ENCODE measurements at places on chromosomes 3 and 15.

DNA sequence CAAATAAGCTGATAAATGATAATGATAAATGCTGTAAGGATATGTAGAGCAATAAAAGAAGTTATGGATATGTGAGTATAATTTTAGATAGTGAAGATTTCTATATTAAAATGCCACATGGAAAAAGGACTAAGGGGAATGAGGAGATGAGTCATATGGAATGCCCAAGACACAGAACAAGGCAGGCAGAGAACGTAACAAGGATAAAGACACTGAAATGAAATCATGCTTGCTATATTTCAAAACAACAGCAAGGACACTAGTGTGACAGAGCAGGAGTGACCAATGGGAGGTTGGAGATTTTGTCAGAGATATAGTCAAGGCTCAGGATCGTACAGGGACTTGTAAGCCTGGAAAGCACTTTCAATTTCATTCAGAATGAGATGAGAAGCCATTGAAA, 621.5 kb upstream of the SEMA6D start:
- no peak for DNase-seq

DNA sequence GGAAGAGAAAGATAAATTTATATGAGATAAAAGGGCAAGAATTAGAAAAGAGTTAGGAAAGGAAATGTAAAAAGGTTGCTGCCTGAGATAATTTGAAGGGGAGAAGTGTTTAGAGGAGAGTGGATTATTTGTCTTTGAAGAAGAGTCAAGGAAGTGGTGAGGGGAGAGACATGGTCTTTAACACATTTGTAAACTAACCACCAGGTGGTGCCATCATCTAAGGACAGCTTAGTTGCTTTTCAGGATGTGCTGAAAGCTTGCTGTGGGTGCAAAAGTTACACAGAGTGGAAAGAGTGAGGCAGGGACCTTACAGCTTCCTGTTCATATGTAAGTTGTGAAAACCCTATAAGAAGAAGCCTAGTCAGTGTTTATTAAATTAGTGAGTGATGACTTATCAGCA, 114.1 kb upstream of the DNAJC19 start:
- DNase-seq = peak; percentile 1

GRCh38 chr3:172061724-172062184, 22.4 kb downstream of the FNDC3B start:
- no peak for DNase-seq

DNA sequence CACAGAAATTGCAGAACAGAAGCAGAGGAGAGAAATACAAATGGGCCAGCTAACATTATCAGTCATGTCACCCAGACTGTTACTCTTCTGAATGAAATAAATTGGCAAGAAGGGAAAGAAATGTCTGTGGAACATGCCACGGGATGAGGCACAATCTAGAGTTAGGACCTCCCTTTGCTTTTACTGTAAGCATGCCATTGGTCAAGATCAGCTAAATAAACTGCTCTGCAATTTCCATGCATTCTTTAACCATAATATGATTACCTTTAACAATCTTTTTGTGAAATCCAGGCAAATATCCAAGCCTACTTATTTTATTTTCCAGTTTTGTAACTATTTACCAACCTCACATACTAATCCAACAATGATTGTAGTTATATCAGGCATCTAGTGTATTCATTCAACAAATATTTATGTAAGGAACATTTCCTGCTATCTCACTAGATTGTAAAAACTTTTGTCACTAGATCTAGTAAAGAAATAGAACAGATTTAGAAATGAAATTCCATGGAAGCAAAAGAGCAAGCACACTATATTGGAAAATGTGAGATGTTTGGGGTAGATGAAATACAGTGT, 383.4 kb downstream of the MECOM start:
- no peak for DNase-seq

DNA sequence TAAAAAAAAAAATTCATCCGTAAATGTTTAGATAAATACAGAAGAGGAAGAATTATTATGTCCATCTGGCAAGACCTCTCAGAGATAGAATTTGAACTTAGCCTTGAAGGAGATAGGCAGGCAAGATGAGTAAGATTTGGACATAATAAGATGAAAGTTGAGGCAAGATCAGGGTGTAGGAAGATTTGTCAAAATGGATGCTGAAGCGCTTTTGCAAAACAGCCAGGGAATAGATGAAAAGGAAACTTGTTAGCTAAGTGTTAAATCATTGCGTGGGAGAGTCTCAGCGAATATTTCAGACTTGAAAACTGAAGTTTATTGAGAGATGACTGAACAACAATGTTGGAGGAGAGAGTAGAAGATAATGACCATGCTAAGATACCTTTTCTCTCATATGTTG, 7.2 kb downstream of the BRK1 start:
- no peak for DNase-seq

DNA sequence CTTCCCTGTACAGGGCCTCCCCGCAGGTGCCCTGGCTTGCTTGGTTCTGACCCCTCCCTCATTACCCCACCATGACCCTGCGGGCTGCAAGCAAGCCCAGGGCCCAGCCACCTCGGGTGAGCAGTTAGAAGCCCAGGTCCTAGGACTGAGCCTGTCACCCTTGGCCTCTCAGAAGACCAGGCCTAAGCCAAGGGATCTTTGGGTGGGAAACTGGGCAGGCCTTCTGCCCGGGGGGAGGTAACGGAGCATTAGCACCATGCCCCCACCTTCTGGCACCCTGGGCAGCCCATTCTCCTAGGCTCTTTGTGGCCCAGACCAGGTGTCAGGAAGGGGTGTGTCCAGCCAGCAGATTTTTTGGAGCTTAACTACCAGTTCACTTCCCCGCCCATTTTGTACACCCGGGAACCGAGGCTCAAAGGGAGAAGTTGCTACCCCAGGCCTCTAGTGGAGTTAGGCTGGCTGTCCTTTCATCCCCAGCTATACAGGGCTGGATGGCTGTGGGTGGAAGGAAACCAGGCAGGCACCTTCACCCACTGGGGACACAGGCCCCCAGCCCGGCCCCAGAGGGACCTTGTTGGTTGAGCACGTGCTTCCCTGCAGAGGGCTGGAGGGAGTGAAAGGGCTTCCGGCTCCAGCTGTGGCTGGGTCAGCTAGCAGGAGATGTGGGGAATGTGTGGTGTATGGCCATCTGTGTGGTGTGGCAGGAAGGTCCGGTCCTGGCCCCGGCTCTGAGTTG, 1.4 kb downstream of the CSK start:
- peak; percentile 60 for DNase-seq

- no peak for DNase-seq
Measured at GRCh38 chr15:93460717-93461116, 371.7 kb upstream of the RGMA start.

- DNase-seq = peak; percentile 58
Measured at GRCh38 chr3:189304465-189305351, 132.9 kb downstream of the TPRG1 start.

DNA sequence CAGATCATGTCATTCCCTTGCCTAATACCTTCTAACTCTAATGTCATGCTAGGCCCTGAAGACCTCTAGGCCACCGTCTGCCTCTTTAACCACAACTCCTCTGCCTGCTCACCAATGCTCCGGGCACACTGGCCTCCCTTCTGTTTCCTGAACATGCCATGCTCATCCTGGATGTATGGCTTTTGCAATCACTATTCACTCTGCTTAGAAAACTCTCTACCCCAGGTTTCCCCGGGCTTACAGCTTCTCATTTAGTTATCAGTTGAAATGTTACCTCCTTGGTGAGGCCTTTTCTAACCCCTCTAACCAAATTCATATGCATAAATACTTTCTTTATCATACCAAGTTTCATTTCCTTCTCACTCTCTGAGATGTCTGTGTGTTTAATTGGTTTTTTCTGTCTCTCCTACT, 727.8 kb upstream of the CFAP20DC start:
- no peak for DNase-seq

DNA sequence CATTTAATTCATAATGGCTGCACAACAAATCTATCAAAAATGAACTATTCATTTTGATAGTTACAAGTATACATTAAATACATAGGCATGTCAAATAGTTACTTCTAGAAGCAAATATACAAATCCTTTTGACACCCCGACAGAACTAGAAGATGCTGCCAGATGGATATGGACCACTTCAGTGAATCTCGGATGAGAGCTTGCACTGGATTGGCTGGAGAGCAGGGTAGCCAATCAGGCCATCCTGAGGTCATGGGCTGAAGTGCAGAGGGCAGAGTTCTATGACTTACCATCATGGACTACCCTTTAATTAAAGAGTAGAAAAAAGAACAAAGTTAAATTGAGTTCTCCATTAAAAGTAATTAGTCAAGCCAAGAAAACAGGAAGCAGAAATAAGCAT, 8.3 kb downstream of the CCNL1 start:
- DNase-seq = no peak

GRCh38 chr3:117165601-117166051, 456.0 kb downstream of the TUSC7 start:
- DNase-seq = peak; percentile 87

DNA sequence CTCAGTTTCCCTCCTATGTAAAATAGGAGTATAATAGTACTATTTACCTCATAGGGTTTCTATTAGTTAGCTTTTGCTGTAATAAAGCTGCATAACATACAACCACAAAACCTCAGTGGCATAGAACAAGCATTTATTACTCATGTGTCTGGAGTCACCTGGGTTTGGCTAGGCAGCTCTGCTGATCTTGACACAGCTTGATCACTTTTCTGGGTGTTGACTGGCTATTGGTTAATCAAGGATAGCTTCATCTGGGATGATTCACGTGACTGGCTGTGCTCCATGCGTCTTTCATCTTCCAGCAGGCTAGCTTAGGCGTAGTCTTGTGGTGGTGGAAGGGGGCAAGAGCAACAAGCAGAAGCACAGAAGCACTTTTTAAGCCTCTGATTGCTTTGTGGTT, 112.6 kb downstream of the SQOR start:
- DNase-seq = no peak

GRCh38 chr3:129121016-129121791, 400 bp downstream of the RAB43 start:
- DNase-seq = no peak

- no peak for DNase-seq
Measured at GRCh38 chr15:61499376-61499775, 270.3 kb upstream of the RORA start.

GRCh38 chr3:40333852-40334251, 24.3 kb downstream of the EIF1B start:
- no peak for DNase-seq

- DNase-seq = no peak
Measured at GRCh38 chr3:84820906-84821305, 137.9 kb upstream of the CADM2 start.

DNA sequence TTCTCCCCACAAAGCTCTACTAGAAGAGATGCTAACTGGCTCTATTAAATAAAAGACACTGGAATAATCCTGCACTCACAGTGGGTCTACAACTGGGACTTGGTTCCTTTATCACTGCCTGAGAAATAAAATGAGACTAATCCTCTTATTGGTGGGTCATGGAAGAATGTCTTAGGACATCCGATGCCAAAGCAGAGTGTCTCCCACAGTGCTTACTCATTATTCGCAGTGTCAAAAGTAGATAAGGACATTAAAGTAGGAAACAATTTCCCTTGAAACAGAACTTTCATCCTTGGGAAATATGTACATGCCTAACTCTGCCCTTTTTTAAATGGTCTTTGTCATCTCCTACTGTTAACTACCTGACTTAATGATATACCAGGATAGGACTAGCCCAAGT, 71.5 kb downstream of the GSK3B start:
- peak; percentile 20 for DNase-seq

DNA sequence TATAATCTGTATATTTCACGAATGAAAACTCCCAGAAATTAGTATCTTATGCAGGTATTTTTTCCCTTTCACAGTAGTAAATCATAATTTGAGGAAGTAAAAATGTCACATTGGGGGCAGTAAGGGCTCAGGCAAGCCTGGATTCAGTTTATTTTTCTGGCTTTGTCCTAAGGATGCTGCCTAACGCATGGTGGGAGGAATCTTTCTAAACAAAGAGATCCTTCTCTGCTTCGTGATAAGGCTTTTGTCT, 35.7 kb downstream of the DNASE1L3 start:
- DNase-seq = no peak

DNA sequence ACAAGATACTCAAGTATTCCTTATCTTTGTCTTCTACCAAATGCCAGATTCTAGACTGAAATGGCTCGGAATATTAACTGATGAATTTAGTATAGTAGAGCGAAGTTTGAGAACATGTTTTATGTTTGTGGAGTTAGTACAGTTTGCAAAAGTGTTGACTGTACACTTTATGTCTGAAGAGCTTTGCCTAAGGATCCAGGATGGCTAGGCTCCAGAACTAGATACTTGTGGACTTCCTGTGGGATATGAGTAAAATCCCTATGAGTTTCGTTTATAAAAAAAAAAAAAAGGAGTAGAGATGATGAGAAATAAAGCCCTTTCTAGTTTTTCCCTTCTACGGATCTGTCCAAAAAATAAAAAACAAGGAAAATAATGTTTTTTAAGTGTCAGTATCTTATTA, 96.7 kb downstream of the TP63 start:
- DNase-seq = peak; percentile 31

DNA sequence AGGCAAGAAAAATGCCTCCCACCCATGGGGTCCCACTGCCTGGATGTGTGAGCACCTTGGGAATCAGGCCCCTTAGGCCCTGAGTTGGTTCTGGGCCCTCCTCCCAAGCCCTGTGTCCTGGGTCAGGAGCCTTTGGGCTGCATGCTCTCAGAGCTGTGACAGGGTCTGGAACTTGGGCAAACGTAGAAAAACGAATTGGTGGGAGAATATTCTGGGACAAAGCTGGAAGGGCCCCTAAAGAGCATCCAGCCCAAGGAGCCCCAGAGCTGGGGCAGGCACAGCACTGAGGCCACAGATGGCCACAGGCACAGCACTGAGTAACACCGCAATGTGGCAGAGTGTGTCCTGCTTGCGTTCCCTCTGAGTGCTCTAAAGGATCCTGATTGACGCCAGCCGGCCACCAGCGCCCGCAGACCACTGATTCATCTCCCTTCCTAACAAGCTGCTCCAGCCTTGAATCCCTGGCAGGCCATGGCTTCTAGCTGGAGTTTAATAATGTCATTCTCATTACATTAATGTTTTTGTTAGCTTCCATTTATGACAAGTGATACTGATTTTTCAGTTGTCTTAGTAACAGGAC, 18.6 kb upstream of the SEC13 start:
- DNase-seq = no peak

DNA sequence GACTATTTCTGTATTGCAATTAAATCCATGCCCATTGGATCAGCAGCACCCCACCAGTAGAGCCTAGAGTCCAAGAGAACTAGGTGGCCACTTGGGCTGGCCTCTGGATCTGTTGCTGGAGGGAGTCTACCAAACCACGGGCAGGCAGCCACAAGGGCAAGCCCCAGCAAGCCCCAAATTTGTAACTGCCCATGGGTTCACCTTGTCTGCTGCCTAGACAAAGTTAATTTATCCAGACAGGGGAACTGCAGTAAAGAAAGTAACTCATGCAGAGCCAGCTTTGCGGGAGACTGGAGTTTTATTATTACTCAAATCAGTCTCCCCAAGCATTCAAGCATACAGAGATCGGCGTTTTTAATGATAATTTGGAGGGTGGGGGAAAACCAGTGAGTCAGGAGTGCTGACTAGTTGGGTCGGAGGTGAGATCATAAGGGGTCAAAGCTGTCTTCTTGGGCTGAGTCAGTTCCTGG, 74.0 kb upstream of the TERB2 start:
- DNase-seq = peak; percentile 6

DNA sequence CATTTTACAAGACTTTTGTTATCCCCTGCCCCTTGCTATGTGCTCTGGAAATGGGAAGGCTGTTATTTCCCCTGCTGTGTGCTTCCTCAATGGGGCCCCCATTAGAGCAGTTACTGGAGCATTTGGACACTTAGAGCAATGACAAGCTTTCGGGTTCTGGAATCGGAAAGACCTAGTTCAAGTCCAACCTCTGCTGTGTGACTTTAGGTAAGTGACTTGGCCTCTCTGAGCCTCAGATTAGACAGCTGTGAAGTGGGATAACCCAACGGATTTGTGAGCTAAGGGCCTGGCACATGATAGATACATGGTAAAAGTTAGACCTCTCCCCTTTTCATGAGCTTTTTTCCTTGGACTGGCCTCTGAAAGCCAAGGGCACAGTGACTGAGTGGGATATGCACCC, 84.0 kb upstream of the SEC13 start:
- no peak for DNase-seq
